HuH-7.5 (cell line): ENCODE measurements at places on chromosomes 7 and 10.

GRCh38 chr7:118094044-118094443, 89.9 kb upstream of the LSM8 start:
- no peak for DNase-seq

DNA sequence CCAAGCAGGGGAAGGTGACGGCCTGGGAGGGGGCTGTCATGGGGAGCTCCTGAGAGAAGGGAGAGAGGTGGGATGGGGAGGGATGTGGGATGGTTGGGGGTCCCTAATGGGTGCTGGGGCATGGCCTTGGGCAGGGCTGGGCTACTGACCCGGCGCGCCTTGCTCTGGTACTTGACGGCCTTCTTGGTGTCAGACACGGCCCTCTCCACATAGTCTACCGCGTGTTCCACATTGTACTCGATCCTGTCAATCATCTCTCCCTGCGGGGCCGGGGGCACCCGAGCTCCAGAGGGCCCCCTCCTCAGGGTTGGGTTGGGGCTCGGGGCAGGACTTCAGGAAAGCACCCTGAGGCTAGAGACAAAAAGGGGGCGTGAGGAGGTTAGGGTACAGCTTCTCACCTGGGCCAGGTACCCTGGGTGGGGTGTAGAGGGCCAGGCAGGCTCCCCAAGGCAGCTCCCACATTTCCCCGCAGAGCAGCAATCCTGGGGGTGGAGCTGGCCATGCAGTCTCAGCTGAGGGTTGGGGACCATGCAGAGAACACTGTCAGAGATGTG, 17.3 kb downstream of the BUD23 start:
- DNase-seq: no peak

- no peak for DNase-seq
Observed at GRCh38 chr7:46294381-46294780, 373.3 kb upstream of the IGFBP3 start.

DNA sequence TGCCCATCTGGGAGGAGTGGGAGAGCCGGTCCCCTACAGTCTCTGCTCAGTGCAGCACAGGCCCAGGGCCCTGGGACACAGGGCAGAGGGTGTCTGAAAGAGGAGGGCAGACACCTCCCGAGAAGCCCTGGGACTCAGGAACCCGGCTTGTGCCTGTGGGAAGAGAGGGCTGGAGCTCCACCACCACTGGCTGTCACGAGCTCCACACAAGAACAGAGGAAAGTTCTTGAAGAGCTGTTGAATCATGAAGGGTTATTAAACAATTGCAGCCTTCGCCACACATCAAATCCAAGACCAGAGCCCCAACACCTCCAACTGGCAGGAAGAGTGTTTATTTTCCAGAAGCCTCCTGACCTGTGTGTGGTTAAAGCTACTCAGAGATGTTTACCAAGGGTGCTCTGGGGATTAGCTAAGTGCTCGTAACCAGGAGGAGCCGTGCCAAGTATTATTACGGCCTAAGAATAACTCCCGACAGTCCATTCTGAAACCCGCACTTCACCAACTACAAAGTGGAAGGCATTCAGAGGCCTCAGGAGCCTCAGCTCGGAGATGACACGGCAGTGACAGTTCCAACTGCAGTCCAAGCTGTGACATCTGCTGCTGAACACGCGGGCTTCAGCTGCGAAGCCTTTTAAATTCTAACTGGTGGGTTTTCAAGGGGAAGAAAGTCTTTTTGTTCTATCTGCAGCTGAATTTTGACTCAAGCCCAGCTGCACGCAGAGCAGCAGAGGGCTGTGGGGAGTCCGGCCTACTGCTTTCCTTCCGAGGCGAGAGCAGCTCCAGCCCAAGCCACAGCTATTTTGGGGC, 75.1 kb downstream of the MAD1L1 start:
- DNase-seq: no peak

DNA sequence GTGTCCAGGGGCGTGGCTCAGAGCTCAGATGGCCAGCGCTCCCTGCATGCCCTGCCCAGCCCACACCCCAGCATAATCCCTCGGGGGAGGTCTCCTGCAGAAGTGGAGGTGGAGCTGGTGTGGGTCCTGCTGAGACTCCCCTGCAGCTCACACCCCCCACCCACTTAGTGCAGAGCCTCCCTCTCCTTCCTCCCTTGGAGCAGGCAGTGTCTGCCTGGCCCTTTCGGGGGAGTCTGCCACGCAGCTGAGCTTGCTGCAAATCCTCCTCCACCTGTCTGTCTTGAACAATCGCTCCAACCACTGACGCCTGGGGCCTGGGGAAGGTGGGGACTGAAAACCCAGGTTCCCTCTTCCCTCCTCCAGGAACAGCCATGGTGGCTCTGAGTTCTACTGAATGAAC, 219.7 kb upstream of the PPP2R2D start:
- no peak for DNase-seq
